Heart left ventricle (tissue), 16 donors: ENCODE measurements at places on chromosomes 11 and 22. TPM values are rescaled to one million over a fixed set of nuclear protein-coding genes. Genes with fewer than 3 reads are reported as not detected.

The SLC25A1 gene
- 28.4 TPM for polyA plus RNA-seq

The CRYAB gene
- 11,485 TPM for polyA plus RNA-seq

The F2 gene
- polyA plus RNA-seq: not detected

The MRGPRX4 gene
- not detected for polyA plus RNA-seq

The JAM3 gene
- 11.9 TPM for polyA plus RNA-seq

The CCDC116 gene
- 0.19 TPM for polyA plus RNA-seq

The CECR2 gene
- polyA plus RNA-seq: 3.8 TPM

The ZBTB16 gene
- polyA plus RNA-seq: 44.0 TPM

The FZD4 gene
- 11.6 TPM for polyA plus RNA-seq

The ZNRF3 gene
- polyA plus RNA-seq: 1.8 TPM

The FOLR2 gene
- polyA plus RNA-seq: 5.0 TPM

The POU2AF2 gene
- polyA plus RNA-seq: not detected

The POTEH gene
- not detected for polyA plus RNA-seq

The SLC37A2 gene
- 0.65 TPM for polyA plus RNA-seq

The CDC45 gene
- polyA plus RNA-seq: 0.15 TPM

The PTGDR2 gene
- 4.3 TPM for polyA plus RNA-seq

The P2RY2 gene
- 20.0 TPM for polyA plus RNA-seq

The SCN2B gene
- 5.0 TPM for polyA plus RNA-seq

The ANO5 gene
- 9.6 TPM for polyA plus RNA-seq

The ACR gene
- 0.53 TPM for polyA plus RNA-seq

The LGALS12 gene
- 4.6 TPM for polyA plus RNA-seq

The MFRP gene
- 0.04 TPM for polyA plus RNA-seq

The SLC6A5 gene
- polyA plus RNA-seq: not detected

The BAIAP2L2 gene
- 0.27 TPM for polyA plus RNA-seq

The OR51I1 gene
- not detected for polyA plus RNA-seq

The MTFP1 gene
- 36.2 TPM for polyA plus RNA-seq

The CSRP3 gene
- polyA plus RNA-seq: 1,556 TPM
